ENCODE measurements at places on chromosomes 7 and 10.

GRCh38 chr10:536371-536925 is 153.0 kb downstream of the DIP2C start:
- DNase-seq, result no peak

DNA sequence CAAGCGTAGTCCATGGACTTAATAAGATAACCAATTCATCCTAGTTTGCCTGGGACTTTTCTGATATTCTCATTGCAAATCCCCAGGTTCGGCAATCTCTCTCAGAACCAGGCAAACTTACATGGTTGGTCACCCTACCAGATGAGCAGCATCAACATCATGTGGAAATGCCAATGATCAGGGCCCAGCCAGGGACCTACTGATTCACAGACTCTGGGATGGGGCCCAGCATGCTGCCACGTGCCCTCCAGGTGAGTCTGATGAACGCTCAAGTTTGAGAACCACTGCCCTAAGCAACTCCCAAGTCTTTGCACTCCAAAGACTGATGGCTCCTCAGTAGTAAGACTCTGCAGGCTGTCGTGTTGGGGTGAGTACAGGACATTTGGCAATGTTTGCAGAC is 2.7 kb downstream of the LAMB4 start:
- DNase-seq, result no peak

GRCh38 chr10:127903789-127904188 is 3.1 kb upstream of the PTPRE start:
- no peak for DNase-seq

DNA sequence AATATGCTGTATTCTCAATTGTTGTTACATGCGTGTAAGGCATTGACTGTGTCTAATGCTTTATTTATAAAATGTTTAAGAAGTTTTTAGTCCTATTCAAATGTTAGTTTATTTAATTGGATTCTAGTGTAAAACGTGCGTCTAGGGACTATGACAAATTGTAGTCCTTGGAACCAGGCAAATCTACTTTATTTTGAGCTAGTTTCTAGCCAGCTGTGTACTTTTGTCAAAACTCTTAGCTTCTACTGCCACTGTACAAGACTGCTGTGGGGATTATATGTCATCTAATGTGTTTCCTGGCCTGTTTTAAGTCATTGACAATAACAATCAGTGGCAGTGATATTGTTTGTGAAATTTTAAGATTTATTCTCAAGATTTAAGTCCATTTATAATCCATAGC is 220.5 kb upstream of the SEMA3D start:
- no peak for DNase-seq

DNA sequence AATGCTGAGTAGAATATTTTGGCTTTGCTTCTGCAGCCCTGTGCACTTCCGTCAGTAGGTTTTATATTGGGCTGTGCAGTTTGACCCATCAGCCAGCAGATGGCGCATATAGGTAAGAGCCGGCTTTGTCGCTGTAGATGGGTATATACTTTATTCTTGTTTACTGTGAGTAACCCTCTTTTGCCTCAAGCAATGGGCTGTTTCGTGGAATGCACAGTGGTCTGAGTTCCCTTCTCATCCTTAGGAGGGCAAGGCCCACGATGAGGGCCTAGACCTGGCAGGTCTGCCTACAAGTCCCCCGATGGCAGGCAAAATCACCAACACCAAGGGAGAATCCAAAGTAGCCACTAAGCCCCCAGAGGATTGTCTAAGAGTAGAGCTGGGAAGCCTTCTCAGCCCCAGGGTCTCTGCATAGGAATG is 1002.9 kb upstream of the KCND2 start:
- peak; percentile 63 for DNase-seq

DNA sequence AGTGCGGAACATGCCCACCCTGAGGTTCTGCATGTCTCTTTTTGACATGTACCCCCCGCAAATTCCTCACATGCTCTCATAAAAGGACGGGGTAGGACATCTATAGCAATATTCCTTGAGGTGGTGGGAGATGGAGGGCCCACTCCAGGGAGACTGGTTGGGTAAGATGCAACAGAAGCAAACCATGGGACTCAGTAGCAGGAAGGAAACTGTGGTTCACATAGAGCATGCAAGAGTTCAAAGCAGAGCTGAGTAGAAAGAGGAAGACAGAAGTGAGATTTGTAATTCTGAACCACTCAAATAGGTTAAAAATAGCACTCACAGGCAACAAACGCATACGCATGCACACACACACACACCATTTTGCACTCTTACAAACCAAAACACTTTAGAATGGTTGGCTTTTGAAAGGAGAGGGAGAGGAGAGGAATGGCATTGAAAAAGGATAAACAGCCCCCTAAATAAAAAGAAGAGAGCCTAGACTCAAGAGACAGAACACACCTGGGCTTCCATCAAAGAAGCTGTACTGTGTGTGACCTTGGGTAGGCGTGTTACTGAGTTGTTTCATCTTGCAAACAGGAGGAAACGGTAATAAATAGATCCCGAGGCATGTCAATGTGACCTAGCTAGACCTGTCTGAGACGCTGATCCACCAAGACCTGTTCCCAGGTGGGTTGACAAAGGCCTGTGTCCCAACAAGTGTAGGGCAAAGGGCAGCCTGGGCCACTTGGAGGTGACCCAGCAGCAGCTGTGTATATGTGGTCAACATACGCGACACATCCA is 77.6 kb upstream of the LRRC4 start:
- DNase-seq, result no peak
